CD4-positive, CD25-positive, alpha-beta regulatory T cell (primary cell): ENCODE measurements at places on chromosomes 1 and 21. TPM values are rescaled to one million over a fixed set of nuclear protein-coding genes. Genes with fewer than 3 reads are reported as not detected.

The CLCA4 gene
- total RNA-seq, result not detected

The PAQR6 gene
- 3.7 TPM for total RNA-seq

The RIPPLY3 gene
- not detected for total RNA-seq

The FCGR3A gene
- total RNA-seq, result not detected

The NLRP3 gene
- total RNA-seq, result 2.0 TPM

The VASH2 gene
- 1.7 TPM for total RNA-seq

The CDC7 gene
- total RNA-seq, result 6.2 TPM

The SLC44A5 gene
- 1.6 TPM for total RNA-seq

- H3K27me3 ChIP-seq, result peaks cover 6% of the 10 kb centered on the region
- H3K4me1 ChIP-seq, result no peaks in the 10 kb centered on the region
- no peak overlapping the region for H3K4me3 ChIP-seq
- DNase-seq, result no peak
- no peaks in the 10 kb centered on the region for H3K36me3 ChIP-seq
Measured at GRCh38 chr1:117830222-117830621, 99.2 kb downstream of the GDAP2 start.

GRCh38 chr1:221494670-221495069, 247.2 kb downstream of the DUSP10 start:
- H3K27me3 ChIP-seq, result no peaks in the 10 kb centered on the region
- DNase-seq, result no peak
- H3K4me3 ChIP-seq, result no peak overlapping the region
- no peaks in the 10 kb centered on the region for H3K4me1 ChIP-seq

GRCh38 chr21:46078322-46078977, 19.5 kb upstream of the COL6A2 start:
- H3K4me3 ChIP-seq, result no peak overlapping the region
- no peak overlapping the region for H3K27ac ChIP-seq
- no peaks in the 10 kb centered on the region for H3K4me1 ChIP-seq
- no peaks in the 10 kb centered on the region for H3K36me3 ChIP-seq

DNA sequence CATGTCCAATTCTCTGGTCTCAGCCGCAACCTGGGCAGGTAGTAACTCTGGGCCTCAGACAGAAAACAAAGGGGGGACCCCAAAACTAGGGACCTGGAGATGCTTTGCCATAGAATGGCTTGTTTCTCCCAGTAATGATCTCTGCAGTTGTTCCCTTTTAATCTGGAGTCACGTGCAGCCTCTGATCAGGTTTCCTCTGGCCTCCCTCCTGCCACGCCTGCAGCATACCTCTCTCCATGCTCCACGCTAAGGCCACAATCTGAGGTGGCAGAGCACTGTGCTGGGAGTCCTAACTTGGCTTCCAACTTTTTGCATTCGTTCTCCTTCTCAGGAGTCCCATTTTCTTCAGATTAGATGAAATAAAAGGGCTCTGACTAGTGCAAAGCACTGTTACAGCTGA, 1.9 kb downstream of the PABPC4 start:
- H3K27ac ChIP-seq, result peak overlapping the region; percentile 79
- H3K27me3 ChIP-seq, result no peaks in the 10 kb centered on the region
- H3K4me1 ChIP-seq, result peaks cover 29% of the 10 kb centered on the region
- DNase-seq, result no peak
- H3K4me3 ChIP-seq, result peak overlapping the region; percentile 89

- H3K4me1 ChIP-seq, result no peaks in the 10 kb centered on the region
- DNase-seq, result no peak
- no peak overlapping the region for H3K27ac ChIP-seq
Measured at GRCh38 chr21:41630917-41631316, 123.0 kb upstream of the TMPRSS2 start.

DNA sequence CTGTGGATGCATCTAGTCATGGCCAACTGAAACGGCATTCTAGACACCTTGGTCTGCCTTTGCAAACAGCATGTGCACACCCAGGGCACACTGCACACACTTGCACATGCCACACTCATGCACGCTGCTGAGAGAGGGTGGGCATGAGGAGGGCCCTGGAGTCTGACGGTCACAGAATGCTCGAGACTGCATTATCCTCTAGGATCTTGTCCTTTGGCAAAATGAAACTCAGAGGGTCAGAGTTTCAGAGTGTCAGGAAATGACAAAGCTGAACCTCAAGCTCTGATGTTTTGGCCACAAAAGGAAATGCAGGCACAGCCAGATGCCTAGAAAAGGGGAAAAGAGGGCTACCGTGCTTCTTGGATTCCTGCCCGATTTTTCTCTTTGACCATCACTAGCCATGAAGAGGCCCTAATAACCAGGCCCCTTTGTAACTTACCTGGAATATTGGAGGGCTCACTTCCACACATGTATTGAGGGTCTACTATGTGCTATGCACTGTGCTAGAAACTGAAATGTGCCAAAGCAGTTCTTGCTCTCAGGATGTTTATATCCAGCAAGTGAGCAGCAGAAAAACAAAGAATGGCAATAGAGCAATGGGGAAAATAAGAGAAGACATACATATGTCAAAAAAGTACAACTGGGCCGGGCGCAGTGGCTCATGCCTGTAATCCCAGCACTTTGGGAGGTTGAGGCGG, 65.4 kb downstream of the TOMM20 start:
- H3K36me3 ChIP-seq, result no peaks in the 10 kb centered on the region
- no peaks in the 10 kb centered on the region for H3K4me1 ChIP-seq
- no peak overlapping the region for H3K27ac ChIP-seq

- no peaks in the 10 kb centered on the region for H3K4me1 ChIP-seq
- no peak overlapping the region for H3K27ac ChIP-seq
- peaks cover 4% of the 10 kb centered on the region for H3K27me3 ChIP-seq
- DNase-seq, result no peak
- H3K36me3 ChIP-seq, result no peaks in the 10 kb centered on the region
- no peak overlapping the region for H3K4me3 ChIP-seq
Measured at GRCh38 chr1:62288224-62288623, 31.0 kb downstream of the KANK4 start.

DNA sequence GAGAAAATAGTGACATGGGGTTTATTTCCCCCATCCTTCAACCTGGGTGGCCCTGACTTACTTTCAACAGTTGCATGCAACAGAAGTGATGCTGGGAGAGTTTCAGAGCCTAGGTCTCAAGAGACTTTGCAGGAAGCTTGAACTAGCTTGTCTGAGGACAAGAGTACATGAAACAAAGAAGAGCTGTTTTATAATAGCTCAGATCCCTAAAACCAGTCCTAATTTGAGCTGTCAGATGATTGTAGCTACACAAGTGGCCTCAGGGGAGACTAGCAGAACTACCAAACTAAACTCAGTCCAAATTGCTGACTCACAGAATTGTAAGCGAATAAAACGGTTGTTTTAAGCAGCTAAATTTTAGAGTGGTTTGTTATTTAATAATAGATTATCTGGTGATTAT, 17.1 kb downstream of the RC3H1 start:
- H3K27ac ChIP-seq, result no peak overlapping the region
- DNase-seq, result no peak
- H3K27me3 ChIP-seq, result no peaks in the 10 kb centered on the region
- no peaks in the 10 kb centered on the region for H3K36me3 ChIP-seq

- no peak overlapping the region for H3K4me3 ChIP-seq
- no peak for DNase-seq
- H3K36me3 ChIP-seq, result no peaks in the 10 kb centered on the region
- no peak overlapping the region for H3K27ac ChIP-seq
- no peaks in the 10 kb centered on the region for H3K27me3 ChIP-seq
- no peaks in the 10 kb centered on the region for H3K4me1 ChIP-seq
Measured at GRCh38 chr1:102800406-102800805, 307.9 kb downstream of the COL11A1 start.

DNA sequence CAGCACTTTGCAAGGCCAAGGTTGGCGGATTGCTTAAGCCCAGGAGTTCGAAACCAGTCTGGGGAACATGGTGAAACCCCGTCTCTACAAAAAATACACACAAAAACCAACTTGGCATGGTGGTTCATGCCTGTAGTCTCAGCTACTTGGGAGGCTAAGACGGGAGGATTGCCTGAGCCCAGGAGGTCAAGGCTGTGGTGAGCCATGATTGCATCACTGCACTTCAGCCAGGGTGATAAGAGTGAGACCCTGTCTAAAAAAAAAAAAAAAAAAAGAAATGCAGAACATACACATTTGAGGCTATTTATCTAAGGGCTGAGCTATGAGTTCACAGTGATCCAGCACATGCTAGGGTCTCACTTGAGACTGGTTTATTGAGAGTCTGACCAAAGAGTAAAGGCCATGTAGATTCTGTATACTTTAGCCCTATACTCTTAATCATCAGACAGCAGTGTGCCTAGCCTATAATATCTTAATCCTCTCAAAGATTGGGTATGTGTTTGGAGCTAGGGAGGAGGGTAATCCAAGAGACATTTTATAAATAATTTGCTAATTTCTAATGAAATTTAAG, 23.9 kb downstream of the RNF2 start:
- no peaks in the 10 kb centered on the region for H3K4me1 ChIP-seq
- no peaks in the 10 kb centered on the region for H3K27me3 ChIP-seq
- H3K4me3 ChIP-seq, result no peak overlapping the region
- H3K36me3 ChIP-seq, result peaks cover 5% of the 10 kb centered on the region
- no peak overlapping the region for H3K27ac ChIP-seq
